ENCODE measurements at places on chromosomes 11 and 22. TPM values are rescaled to one million over a fixed set of nuclear protein-coding genes. Genes with fewer than 3 reads are reported as not detected.

The SYT13 gene
- total RNA-seq: 62.3 TPM

The HTR3A gene
- total RNA-seq: not detected

The STK33 gene
- total RNA-seq: 24.0 TPM

The YAP1 gene
- 41.6 TPM for total RNA-seq

The BATF2 gene
- total RNA-seq: 0.18 TPM
